ENCODE measurements at places on chromosomes 3 and 15.
A peak's percentile ranks its signal among the peaks of the same experiment; 100 is the strongest.

GRCh38 chr3:47766186-47766585, 15.5 kb downstream of the SMARCC1 start:
- no peak for DNase-seq
- H3K4me1 ChIP-seq: peaks cover 10% of the 10 kb centered on the region
- no peak overlapping the region for H3K4me3 ChIP-seq
- H3K36me3 ChIP-seq: peaks cover 21% of the 10 kb centered on the region
- peak overlapping the region; percentile 8 for H3K27ac ChIP-seq
- no peaks in the 10 kb centered on the region for H3K27me3 ChIP-seq

GRCh38 chr15:90231028-90232017, 2.4 kb downstream of the CIB1 start:
- H3K36me3 ChIP-seq: peaks cover 32% of the 10 kb centered on the region
- H3K27me3 ChIP-seq: no peaks in the 10 kb centered on the region
- H3K4me3 ChIP-seq: peak overlapping the region; percentile 89
- peaks cover 52% of the 10 kb centered on the region for H3K4me1 ChIP-seq

DNA sequence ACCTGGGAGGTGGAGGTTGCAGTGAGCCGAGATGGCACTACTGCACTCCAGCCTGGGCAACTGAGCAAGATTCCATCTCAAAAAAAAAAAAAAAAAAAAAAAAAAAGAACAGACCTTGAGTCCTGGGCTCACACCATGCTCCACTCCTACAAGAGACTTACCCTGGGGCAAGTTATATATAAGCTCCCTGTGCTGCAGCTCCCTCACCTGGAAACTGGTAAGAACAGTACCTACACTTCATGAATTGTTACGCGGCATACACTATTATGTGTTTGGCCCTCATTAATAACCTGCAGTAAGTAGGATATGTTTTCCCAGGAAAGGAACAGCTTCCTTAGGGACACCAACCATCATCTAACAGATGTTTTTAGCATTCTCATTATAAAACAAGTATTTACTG, 119.6 kb downstream of the FMN1 start:
- H3K4me1 ChIP-seq: no peaks in the 10 kb centered on the region
- DNase-seq: no peak
- no peaks in the 10 kb centered on the region for H3K36me3 ChIP-seq
- no peaks in the 10 kb centered on the region for H3K27me3 ChIP-seq
- no peak overlapping the region for H3K4me3 ChIP-seq

DNA sequence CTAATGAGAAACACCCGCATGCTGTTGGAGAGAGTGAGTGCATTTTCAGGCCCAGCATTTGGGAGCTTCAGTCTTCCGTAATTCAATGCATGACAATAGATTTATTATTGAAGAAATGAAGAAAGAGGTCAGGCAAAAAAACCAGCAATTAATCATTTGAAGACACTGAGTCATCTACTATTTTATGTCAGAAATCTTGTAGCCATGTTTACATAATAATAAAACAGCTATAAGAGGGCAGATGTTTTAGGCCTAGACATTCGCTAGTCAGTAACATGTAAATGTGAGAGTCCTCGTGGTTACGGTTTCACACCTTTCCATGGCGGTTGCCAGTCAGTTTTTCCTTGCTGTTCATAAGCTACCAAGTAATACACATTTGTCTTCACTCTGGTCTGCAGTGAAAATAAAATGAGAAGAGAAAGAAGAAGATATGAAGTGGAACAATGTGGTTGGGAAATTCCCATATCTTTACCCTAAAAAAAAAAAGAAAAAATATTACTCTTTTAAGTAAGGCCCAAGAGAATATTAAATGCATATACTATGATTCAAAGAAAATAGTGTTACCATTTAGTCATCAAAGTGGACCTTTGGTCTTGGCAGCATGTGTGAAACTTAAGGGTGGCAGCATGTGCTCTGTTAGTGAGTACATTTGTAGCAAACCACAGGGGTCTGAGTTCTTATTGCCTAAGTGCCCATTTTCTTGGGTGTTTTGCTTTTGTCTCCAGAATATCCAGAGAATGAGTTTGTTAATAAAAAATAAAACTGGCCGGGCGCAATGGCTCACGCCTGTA, 140.5 kb upstream of the TBL1XR1 start:
- DNase-seq: peak; percentile 86
- H3K4me3 ChIP-seq: no peak overlapping the region
- peak overlapping the region; percentile 40 for H3K27ac ChIP-seq
- H3K27me3 ChIP-seq: peaks cover 6% of the 10 kb centered on the region
- no peaks in the 10 kb centered on the region for H3K36me3 ChIP-seq

DNA sequence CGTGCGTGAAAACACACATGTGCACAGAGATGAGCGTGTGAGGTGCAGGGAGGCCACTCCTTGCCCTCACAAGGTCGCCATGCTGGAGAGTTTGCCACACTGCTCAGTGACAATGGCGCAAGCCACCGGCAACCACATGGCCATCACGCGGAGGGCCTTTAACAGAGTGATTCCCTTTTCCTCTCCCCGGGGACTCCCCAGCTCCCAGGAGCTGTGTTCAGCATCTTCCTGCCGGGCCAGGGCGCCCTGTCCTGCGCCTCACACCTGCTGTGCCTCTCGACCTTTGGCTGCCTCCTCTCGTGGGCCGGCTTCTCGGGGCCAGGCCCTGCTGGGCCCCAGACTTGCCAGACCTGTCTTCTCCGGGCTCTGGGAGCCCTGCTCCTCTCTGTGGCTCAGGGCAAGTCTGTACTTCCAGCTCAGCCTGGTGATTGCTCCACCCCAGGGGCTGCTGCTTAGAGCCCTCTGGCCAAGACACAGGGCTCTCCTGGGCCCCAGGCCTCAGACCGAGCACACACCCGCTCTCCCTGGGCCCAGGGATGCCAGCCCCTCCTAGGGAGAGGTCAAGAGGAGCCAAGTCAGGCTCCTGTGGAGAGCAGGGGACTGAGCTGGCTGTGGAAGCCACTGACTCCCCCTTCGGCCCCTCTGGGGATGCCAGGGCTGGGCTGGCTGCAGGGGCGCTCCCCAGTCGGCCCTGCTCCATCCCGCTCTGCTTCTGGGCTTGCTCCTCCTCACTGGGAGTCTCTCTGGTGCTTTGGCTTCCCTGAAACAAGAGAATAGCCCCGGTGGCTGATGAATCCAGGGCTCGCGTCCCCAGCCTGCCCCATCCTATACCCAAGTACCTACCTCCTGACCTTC, 5.6 kb downstream of the CCDC9B start:
- no peak overlapping the region for H3K4me3 ChIP-seq
- no peak overlapping the region for H3K27ac ChIP-seq
- no peaks in the 10 kb centered on the region for H3K36me3 ChIP-seq
- peaks cover 2% of the 10 kb centered on the region for H3K27me3 ChIP-seq
- no peak for DNase-seq

GRCh38 chr3:154086286-154086685, 34.9 kb upstream of the ARHGEF26 start:
- H3K27ac ChIP-seq: no peak overlapping the region
- no peak for DNase-seq
- H3K4me1 ChIP-seq: no peaks in the 10 kb centered on the region
- no peak overlapping the region for H3K4me3 ChIP-seq

Data from activated CD8-positive, alpha-beta memory T cell treated with anti-CD3 and anti-CD28 coated beads, Interleukin-2, amount 10 ng/mL, durations not matched to agents 7 days and 5 days (primary cell).